ENCODE measurements at places on chromosomes 11 and 22. TPM values are rescaled to one million over a fixed set of nuclear protein-coding genes. Genes with fewer than 3 reads are reported as not detected.

Gene TP53AIP1
- total RNA-seq: 0.41 TPM

Gene KCNJ1
- not detected for total RNA-seq

Gene NXPE2
- total RNA-seq: 0.82 TPM

Gene NUDT22
- 12.6 TPM for total RNA-seq

Gene SLC6A5
- not detected for total RNA-seq

Gene ATP5MG
- total RNA-seq: 76.2 TPM

Gene PNPLA3
- total RNA-seq: 17.5 TPM

Gene OR51I1
- total RNA-seq: not detected

Gene SPI1
- total RNA-seq: 1.2 TPM

Gene OR8A1
- not detected for total RNA-seq

Gene DBX1
- total RNA-seq: not detected

Gene XKR3
- total RNA-seq: not detected

Gene HBG1
- 2.0 TPM for total RNA-seq

Gene TESMIN
- total RNA-seq: 1.2 TPM

Gene HTR3A
- total RNA-seq: 1.2 TPM

Gene DEUP1
- 0.82 TPM for total RNA-seq

Gene MPZL3
- 2.4 TPM for total RNA-seq

Gene ENTHD1
- under 0.01 TPM for total RNA-seq

Gene GSTP1
- 206 TPM for total RNA-seq

Gene ZNF70
- total RNA-seq: 3.7 TPM

Gene PTPRCAP
- not detected for total RNA-seq

Gene FREY1
- 1.2 TPM for total RNA-seq

Gene CHRNA10
- total RNA-seq: 0.41 TPM

Gene CNIH2
- total RNA-seq: 41.6 TPM

Gene PRCP
- total RNA-seq: 28.1 TPM

Gene TMEM132A
- total RNA-seq: 131 TPM

Gene SLC25A45
- 0.41 TPM for total RNA-seq

Gene CHRM1
- total RNA-seq: 14.3 TPM

Gene CRYBB2
- total RNA-seq: not detected

Gene MAPK8IP1
- 88.9 TPM for total RNA-seq

Gene TST
- total RNA-seq: 4.9 TPM

Gene SLC5A1
- total RNA-seq: not detected

Gene IRAG1
- 1.6 TPM for total RNA-seq

Gene ADM2
- total RNA-seq: not detected

Gene KCNK4
- total RNA-seq: 1.6 TPM

Gene SAA4
- total RNA-seq: not detected

Gene MMP11
- total RNA-seq: 18.8 TPM

Gene UBQLNL
- under 0.01 TPM for total RNA-seq

Gene ABCG4
- total RNA-seq: 2.0 TPM

Gene MAP6
- 64.0 TPM for total RNA-seq

Gene ZP1
- total RNA-seq: not detected

Gene CEND1
- total RNA-seq: 7.3 TPM

Gene CABP4
- not detected for total RNA-seq

Gene ANO5
- total RNA-seq: 22.0 TPM

Gene CYP2D6
- 2.0 TPM for total RNA-seq

Gene POU2AF3
- total RNA-seq: 0.41 TPM

Gene FAM180B
- total RNA-seq: not detected

Gene HIPK3
- total RNA-seq: 313 TPM

Gene CEP126
- 10.6 TPM for total RNA-seq

Gene CSRP3
- not detected for total RNA-seq

Gene PHETA2
- 4.5 TPM for total RNA-seq

Measured in frontal cortex (tissue), 4 donors.